ENCODE measurements at places on chromosomes 1 and 21.
A peak's percentile ranks its signal among the peaks of the same experiment; 100 is the strongest.

- DNase-seq: no peak
These were observed 71.0 kb downstream of the EBNA1BP2 start for GRCh38 chr1:43101061-43101460.

DNA sequence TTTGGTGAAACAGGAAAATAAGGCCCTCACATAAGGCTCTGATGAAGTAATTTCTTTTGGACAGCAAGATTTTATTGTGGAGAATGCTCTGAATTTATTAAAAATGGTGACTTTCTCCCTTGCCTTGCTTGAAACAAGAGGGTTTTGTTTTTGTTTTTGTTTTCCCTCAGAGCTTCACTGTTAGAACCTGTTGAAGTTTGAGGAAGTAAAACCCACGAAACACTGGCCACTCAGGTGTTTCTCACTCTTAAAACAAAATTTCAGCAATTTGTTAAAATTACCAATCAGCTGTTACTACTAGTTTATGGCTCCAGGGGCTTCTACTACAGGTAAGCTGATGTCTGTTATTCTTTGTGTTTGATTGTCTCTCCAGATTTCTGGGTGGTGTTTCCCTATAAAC, 112.6 kb upstream of the B3GALT2 start:
- no peak for DNase-seq

DNA sequence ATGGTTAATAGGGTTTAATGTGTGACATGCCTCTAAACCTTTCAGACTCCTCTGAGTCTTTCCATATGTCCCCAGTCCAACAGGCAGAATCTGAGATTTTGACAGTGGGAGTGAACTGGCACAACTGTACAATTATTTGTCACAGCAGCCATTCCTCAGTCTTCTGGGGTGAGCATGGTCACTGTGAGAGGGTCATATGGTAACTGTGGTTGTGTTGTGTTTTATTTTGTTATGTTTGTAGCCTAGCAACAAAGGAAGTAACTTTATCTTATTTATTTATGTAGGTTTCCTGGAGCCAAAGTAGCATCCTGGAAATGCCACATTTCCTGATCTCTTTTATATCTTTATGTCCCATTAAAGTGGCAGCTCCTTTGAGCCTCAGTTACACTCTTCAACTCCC, 1067.9 kb downstream of the TTLL7 start:
- no peak for DNase-seq

GRCh38 chr1:109112056-109112651, 1.8 kb upstream of the ELAPOR1 start:
- no peak for DNase-seq

DNA sequence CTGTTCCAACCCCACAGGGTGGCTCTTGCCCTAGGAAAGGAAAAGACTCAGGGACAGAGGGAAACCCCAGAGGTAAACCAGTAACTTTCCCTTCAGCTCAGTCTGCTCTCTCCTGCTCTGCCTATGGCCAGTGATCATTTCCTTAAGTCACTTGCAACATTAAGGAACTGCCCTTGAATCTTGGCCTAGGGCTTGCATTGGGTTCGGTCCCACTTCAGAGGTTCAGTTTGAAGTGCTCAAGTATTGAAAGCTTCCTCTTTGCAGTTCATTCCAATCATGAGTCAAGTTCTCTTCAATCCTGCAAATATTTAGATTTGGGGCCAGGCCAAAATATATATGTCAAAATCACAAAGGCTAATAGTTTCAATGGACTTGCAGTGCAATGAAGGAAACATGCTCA, 97.7 kb upstream of the IRF2BP2 start:
- DNase-seq: no peak

DNA sequence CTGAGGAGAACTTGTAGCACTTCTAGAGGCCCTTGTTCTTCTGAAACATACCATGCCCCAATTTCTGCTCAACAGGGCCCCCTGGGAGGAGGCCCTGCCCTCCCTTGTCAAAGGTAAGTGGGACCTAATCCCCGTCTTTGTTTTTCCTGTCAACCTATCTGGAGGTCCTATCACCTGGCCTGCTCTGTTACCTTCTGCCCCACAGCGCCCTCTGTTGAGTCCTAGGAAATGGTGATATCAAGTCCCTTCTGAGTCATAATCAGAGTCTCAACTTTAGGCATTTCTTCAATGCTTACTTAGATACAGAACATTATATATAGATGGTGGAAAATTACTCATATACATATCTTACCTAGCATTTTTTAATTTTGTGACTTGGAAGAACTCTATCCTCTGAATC, 28.2 kb upstream of the FCRL4 start:
- no peak for DNase-seq

- DNase-seq: no peak
These were observed 12.0 kb upstream of the SKI start for GRCh38 chr1:2215909-2216766.

- DNase-seq: no peak
These were observed 40.0 kb downstream of the CENPF start for GRCh38 chr1:214643030-214643429.

- no peak for DNase-seq
These were observed 4.0 kb upstream of the GBP5 start for GRCh38 chr1:89276690-89277089.

GRCh38 chr1:157034137-157034800, 11.3 kb downstream of the ARHGEF11 start:
- peak; percentile 66 for DNase-seq

- DNase-seq: peak; percentile 30
These were observed 3.8 kb upstream of the FAM20B start for GRCh38 chr1:179021873-179022272.

DNA sequence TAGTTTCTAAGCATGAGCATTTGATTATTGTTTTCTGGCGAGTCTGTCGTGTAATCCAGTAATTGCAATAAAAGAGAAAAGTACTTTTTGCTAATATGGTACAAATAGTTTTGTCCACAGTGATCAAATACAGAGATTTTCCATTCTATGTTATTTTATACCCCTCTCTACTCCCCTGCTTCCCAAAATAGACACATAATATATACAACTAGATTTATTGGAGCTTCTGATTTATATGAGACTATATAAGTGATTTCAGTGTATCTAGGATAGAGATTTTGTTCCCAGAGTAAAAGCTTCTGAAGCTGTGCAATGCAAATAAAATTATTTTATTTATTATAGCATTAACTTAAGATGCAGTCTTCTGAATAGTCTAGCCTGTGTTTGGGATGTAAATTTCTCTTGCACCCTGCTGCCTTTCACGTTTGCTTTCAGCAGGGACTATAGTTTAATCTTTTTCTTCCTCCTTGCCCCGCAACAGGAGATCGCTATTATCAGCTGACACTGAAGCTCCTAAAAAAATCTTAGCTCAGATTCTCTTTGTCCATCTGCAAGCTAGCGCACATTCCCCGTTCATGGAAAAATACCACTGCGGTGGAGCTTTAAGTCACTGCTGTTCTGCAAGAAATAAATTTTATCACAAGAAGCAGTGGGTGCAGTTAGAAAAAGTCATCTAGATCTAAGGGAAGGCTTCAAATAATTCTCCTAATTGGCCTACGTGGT, 273.3 kb downstream of the DISC1 start:
- DNase-seq: no peak

DNA sequence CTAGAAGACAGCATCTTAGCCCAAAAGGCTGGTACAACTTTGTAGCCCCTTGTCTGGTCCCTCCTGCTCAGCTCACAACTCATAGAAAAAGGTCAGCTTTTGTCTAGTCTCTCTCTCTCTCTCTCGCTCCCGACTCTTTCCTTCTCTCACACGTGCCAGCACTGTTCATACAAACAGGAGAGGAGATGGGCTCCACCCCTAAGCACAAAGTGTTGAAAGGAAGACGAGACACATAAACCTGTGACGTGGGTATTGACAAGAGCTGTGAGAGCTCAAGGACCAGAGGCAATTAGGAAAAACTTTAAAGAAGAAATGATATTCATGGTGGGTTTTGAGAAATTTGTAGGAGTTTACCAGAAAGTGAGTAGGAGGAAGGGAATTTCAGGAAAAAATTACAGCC, 23.6 kb upstream of the KCNC4 start:
- no peak for DNase-seq

DNA sequence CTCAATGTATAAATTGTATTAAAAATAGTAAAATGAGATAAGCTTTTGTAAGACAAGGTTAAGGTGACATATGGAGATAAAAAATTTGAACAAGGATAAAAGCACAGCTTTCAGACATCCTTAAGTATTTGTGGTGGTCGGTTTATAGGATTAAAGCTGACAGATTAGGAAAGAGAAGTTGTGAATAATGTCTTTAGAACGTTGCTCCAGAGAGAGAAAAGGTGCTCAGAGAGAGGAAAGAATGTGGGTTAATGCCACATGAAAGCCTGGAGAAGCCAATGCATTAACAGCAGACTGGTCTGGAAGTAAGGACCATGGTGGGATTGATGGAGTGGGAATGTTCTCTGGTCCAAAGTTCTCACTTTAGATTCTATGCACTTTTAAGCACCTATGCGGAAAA, 44.8 kb downstream of the ATP6V1G3 start:
- no peak for DNase-seq

GRCh38 chr1:116357487-116357886, 15.6 kb upstream of the ATP1A1 start:
- no peak for DNase-seq

- DNase-seq: no peak
These were observed 39.7 kb upstream of the SLC2A1 start for GRCh38 chr1:42998386-42998785.

- no peak for DNase-seq
These were observed 55.3 kb upstream of the RCC1 start for GRCh38 chr1:28450561-28450960.

- DNase-seq: peak; percentile 31
These were observed 106.0 kb downstream of the SLC45A1 start for GRCh38 chr1:8423692-8424538.

- DNase-seq: no peak
These were observed 584 bp upstream of the LTN1 start for GRCh38 chr21:28993293-28993629.

GRCh38 chr1:231176421-231176820, 14.6 kb downstream of the TRIM67 start:
- no peak for DNase-seq

DNA sequence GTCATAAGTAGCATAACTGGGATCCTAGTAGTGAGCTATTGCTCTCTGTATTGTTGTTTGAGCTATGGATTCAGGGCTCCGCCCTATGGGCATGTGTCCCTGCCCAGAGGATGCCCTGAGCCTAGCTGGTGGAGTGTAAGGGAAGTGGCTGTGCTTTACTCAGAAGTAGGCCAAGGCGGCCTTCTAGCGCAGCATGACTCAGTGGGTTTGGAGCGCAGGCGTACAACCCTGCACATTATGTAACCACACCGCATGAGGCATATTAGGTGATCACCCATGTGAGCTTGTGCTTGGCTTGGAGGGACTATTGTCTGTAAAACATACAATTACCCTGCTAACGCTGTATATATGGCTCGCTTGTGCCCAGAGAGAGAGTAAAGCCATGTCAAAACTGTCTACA, 11.1 kb upstream of the UBE2U start:
- no peak for DNase-seq

GRCh38 chr1:110956586-110956985, 7.1 kb downstream of the LRIF1 start:
- DNase-seq: no peak

DNA sequence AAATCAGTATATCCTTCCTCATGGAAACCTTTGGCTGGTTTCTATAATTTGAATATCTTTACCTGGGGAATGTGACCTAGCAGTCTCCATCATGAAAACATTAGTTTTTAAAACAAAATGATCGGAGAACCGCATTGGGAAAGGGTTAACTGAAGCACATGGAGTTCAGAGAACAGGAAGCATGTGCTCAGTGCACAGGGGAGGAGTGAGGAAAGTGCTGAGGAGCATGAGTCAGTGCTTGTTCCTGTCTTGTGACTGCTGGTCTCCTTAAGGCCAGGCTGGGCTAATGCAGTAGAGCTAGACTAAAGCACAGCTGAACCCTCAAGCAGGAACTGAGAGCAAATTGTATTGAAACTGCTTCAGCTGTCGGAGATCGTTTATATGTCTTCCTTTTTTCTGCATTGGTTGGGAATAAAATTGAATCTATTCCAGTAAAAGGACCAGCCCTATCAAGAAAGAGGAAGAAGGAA, 5.8 kb downstream of the IFI16 start:
- DNase-seq: no peak

DNA sequence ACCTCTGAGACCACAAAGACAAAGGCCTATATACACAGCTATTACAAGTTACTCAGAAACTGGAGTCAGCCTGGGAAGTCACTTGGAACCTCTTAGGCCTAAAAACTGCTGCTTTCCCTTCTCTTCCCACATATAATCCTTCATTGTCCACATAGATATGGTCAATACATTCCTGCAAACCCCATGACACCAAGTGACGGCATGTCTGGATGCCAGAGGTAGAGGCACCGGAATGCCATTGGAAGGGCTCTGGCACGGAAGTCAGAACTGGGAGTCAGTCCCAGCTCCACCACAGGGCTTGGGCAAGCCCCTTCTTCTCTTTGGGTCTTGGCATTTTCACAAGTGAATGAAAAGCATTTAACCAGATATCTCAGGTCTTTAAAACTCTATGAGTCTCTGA, 204.7 kb downstream of the MATN1 start:
- no peak for DNase-seq

DNA sequence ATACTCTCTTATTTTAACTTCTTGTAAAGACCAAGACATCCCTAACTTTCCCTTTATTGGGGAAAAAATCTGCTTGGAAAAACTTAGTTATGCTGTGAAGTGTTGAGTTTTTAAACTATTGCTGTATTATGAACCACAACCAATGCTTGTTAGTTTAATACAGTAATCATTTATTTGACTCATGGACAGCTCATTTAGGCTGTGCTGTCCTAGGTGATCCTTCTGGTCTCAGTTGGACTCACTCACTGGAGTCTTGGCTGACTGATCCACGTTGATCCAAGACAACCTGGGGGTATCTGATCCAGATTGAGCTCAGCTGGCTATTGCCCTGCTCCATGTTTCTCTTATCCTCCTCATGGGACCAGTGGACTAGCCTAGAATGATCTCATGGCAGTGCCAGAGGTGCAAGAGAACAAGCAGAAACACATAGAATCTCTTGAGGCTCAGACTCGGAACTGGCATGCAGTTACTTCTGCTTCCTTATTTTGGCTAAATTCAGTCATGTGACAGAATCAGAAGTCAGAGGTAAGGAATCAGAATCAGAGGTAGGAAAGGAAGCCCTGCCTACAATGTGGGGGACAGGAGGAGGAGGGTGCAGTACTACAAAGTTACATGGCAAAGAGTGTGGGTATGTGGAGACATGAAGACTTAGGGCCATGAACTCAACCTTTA, 156.5 kb downstream of the FGGY start:
- DNase-seq: no peak

- peak; percentile 30 for DNase-seq
These were observed 21.9 kb upstream of the IVNS1ABP start for GRCh38 chr1:185338719-185339622.

DNA sequence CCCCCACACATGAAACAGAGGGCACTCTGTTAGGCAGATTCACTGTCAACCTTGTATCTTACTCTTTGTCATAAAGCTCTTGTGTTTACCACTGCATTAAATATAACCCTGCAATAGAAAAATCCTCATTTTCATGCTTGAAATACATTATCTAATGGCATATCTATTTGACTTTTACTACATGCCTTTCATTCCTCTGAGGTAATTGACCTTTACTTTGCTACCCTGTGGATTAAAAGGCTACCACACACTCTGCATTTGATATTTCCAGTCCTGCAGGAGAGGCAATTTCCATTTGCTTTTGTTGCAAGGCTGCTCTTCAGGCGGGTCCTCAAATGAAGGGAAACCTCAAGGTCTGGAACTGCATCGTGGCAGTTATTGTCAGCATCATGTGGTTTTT, 238.0 kb downstream of the NTNG1 start:
- DNase-seq: no peak
